GM19239 (cell line): ENCODE measurements at places on chromosomes 3 and 15.
A peak's percentile ranks its signal among the peaks of the same experiment; 100 is the strongest.

DNA sequence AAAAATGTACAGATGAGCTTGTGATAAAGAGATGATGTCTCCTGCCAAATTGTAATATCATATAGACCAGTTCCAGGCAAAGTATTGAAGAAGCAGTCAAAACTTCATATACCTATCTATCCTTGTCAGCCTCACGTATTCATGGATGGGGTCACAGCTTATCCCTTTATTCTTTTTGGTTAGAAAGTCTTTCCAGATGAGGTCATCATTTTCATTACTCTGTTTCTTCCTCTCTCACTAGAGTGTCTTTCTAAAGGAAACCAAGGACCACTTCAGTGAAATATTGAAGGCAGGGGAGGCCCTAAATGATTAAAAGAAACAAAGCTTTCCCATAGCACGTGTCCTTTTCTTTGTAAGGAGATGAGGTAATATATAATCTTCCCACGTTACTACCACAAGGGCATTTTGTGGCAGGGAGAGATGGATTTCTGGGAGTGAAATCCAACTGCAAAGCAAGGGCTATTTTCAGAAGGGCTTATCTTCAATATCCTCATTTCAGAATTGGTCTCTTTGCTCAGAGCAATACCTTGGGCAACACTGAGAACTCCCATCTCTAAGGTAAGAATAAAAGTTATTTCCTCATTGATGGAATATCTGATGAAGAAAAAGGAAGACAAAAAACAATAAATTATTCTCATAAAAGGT is 260.2 kb downstream of the TIGIT start:
- no peak for DNase-seq

DNA sequence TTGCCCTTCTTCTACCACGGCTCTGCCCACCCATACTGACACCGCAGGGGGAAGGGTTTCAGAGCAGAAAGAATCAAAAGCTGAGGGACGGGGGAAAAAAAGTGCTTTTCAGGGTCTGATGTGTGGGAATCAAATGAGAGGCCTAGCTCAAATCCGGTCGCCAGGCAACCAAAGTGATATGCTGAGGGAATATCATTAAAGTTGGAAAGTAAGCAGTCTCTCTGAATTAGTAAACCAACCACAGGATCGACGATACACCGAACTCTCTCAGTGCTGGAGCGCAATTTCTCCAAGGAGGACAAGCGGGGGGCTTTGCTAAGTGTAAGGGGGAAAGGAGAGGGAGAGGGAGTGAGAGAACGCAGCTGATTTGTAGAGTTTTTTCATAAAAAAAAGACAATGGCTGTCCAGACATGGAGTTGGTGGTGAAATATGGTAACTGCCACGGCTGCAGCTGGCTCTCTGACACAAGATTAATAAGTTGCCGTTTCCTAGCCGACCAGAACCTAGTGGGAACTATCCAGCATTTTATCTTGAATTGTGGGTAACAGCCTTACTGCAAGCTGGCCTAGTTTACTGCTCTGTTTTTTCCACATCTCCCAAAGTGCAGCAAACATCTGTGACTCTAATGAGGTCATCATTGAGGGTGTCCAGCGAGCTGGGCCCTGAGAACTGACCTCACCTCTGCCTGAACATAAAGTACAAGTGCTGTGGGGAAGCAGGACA is 530.2 kb downstream of the SOX2 start:
- no peak for DNase-seq

- no peak for DNase-seq
These were observed 88.8 kb upstream of the ARHGEF3 start for GRCh38 chr3:56890448-56891091.

DNA sequence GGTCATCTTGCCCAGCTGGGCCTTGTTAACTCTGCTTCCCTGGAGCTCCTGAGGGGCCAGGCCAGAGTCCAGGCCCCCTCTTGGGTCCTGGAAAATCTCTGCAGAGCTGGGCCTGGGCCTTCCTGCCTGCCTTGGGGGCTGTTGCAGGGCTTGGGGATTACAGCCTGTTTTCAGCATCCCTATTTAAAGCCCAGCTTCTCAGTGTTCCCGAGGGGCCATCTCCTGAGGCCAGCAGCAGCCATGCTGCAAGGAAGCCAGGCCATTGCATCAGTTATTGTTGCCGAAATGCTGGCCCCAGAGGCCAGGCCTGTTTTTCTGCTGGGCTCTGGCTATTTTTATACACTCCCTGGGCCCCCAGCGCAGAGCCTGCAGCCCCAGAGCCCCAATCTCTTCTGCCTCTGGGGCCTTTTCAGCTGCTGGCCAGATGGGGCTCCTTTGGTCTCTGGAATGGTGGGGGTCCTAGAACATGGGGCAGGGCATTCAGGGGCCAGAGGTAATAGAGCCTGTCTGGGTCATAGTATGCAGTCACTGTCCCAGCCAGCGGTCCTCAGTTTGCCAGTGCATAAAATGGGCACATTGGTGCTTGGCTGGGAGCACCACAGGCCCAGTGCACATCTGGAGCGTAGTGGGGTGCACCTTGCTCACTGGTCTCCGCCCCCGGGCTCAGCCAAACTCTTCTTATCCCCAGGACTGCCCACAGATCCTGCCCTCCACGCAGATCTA is 28.5 kb downstream of the PLXNA1 start:
- DNase-seq, result no peak

DNA sequence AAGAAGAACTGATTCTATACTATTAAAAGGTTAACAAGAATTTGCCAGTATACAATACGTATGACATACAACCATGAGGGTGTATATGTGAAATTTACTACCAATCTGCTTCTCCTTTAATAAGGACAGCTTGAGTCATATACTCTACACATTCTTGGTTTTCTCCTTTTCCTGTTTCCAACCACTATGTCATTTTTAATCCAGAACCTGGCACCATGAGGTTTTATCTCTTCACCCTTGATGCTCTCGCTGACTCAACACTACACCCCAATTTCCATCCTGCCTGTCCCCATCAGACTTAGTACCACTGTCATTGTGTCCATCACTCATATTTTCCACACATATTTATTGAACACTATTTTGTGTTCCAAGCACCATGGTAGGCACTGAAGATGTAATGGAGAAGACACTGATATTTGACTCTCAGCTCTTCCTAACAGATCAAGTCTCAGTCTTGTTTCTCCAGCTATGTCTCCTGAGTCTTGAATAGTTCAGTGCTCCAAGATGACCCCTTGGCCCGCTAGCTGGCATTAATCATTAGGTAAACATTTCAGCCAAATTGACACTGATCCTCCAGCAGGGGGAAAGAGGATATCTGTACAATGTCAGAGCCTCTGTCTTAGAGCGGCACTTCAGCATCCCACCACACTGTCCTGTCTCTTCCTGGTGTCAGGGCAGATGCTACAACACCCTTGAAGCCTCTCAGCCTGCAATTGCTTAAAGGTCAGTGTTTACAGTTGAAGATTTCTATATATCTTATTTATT is 11.2 kb upstream of the COL8A1 start:
- DNase-seq, result no peak

DNA sequence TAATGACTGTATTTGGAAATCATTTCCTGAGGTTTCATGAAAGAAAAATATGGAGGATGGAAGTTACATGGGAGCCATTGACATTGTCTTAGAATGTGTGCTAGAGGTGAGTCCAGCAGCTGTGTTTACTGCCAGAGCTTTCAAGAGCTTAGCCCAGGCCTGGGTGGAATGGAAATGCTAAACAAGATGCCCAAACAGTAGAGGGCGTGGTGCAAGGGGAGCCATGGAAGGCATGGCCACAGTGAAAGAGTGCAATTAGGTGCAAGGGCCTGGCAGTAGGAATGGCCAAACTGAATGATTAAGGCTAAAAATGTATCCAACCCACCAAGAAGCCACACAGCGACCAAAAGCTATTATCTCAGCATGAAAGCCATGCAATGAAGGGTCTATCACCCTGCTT is 257.7 kb upstream of the NR2F2 start:
- DNase-seq, result no peak

DNA sequence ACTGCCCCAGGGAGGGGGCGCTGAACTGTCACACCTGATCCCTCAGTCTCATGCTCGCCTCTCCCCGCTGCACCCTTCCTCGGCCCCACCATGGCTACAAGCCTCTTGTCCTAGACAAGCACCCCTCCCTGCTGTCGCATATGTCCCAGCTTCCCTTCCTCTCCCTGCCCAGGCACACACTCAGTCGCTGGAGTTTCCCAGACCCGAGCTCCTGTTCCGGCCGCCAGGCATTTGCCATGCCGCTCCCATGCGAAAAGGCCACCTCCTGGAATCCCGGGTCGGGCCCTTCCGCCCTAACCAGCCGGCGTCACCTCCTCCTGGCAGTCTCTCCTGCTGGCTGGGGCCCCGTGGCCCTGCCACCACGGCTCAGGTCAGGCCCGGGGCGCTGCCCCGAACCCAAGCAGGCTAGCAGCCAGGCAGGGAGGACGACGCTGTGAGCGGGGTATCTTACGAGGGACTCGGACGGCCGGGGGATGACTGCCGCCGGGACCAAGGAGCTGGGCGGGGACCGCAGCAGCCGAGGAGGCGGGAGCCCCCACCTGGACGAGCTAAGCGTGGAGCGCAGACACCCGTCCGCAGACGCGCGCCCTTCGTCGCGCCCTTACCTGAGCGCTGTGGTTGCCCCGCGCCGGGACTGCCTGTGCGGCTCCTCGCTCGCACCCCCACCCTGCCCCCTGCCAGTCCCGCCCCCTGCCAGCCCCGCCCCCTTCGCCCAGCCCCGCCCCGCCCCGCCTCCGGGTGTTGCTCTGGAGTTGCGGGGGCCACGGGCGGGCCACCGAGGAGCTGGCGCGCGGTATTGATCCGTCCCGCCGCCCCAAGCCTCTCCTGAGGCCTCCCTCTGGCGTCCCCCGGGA is at the start of gene ALS2CL:
ALS2CL (minus strand) TSS at position 642 of the 854 bp plus-strand sequence. CDS start 4,239 bp downstream, outside the sequence.
- peak; percentile 60 for DNase-seq

DNA sequence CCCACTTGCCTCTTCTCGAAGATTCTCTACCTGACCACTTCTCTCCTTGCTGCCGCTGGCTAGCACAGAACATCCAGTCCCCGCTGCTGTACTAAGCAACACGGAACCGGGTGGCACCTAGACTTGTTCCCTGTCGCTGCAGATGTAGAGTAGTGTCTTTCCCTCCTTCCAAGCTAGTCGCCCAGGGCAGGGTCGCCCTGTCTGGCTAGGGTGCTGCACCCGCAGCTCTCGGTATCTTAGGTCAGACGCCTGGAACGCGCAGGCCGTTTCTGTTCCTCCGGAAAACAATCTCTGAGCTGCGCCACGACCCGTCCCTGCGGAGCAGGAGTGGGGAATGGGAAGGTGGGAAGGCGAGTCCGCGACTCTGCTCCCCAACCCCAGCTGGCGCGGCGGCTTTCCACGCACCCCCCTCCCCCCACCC is 758 bp upstream of the SNX33 start:
- no peak for DNase-seq

DNA sequence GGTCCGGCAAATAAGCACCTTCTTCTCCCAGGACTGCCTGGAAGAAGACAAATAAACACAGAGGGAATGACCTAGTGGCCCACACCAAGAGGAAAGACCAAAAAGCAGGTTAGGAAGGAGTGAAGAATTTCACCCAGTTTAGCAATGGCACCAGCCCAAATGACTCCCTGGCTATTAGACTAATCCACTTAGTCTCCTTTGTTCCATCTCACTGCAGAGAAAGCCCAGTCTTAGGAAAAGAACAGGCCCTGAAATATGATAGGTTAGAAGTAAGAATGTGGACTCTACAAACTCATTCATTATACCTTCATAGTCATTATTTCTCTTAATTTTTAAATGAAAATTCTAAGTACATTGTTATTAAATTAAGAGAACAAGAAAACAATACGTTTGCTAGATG is 23.2 kb downstream of the SERPINI2 start:
- no peak for DNase-seq

DNA sequence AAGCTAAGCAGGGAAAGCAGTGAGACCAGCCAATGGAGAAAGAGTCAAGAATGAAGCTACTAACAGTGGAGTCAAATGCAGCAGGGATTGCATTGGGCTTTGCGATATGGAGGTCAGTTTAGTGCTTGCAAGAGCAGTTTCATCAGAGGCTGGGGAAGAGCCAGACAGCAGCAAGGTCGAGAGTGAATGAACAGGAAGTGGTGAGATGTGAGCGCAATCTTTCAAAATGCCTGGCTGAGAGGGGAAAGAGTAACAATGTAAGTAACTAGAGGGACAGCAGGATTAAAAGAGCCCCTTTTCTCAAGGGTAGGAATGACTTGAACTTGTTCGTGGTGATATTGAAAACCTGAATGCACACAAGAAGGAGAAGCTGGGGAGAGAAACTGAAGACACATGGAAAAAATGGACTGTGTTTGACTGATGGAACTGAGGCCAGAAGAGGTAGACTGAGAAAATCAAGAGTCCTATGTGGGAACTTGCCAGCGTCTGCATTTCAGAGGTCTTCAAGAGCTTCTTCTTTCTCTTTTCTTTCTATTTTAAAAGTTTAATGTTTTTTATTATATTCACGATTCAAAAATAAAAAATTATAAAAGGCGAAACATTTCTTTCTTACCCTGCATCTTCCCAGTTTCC is 30.6 kb upstream of the GPR160 start:
- DNase-seq, result peak; percentile 47

GRCh38 chr15:94844538-94845389 is 613.4 kb downstream of the MCTP2 start:
- no peak for DNase-seq

DNA sequence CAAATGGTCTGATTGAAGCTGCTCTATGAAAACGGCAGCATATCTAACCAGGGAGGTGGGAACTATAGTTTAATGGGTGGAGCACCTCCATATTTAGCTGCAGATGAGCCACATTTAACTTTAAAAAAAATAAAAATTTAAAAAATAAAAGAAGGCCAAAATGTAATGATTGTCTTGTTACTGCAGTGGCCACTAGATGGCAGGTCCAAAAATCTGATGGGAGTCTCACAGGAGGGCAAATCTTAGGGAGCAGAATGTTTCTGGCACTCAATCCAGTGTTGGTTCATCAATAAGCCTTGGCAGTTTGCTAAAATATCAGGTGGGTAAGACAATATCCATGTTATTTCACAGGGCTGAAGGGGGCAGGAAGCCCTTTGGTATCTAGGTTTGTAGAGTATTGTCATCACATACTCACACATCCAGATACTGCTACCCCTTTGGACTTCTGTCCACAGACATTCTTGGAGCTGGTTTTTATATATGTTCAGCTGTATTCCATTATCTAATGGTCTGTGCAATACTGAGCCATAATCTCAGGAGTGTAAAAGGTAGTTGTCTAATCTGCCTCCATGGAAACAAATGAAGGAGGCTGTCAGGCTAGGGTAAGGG is 233.3 kb downstream of the TIGIT start:
- DNase-seq, result no peak

GRCh38 chr3:197335428-197336132 is 37.2 kb upstream of the DLG1 start:
- no peak for DNase-seq

DNA sequence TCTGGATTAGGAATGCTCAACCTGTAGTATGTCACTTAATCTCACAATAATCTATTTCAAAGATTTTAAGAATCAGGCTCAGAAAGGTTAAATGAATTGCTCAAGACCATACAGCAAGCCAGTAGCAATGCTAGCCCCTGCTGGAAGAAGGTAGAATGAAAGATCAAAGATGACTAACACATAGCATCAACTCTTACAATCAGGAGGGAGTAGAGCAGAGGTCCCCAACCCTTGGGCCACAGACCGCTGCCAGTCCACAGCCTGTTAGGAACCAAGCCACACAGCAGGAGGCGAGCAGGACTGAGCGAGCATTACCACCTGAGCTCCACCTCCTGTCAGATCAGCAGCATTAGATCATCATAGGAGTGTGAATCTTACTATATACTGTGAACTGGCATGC is 15.5 kb upstream of the GATM start:
- no peak for DNase-seq

GRCh38 chr15:81532001-81532400 is 158.0 kb upstream of the TMC3 start:
- no peak for DNase-seq

GRCh38 chr3:44865272-44866035 is 3.7 kb downstream of the TMEM42 start:
- no peak for DNase-seq

GRCh38 chr3:65927576-65927975 is 111.1 kb downstream of the MAGI1 start:
- DNase-seq, result no peak
